Osteoblast (primary cell): ENCODE measurements at places on chromosomes 16 and 17. TPM values are rescaled to one million over a fixed set of nuclear protein-coding genes. Genes with fewer than 3 reads are reported as not detected.
A peak's percentile ranks its signal among the peaks of the same experiment; 100 is the strongest.

GRCh38 chr17:19004421-19005136 is at the start of gene FAM83G:
TSS of gene FAM83G (minus strand) at chr17:19004764. CDS start at chr17:19004041, 723 bp downstream.
- peaks cover 8% of the 10 kb centered on the region for H3K36me3 ChIP-seq
- H3K27me3 ChIP-seq, result no peaks in the 10 kb centered on the region
- peak within 1 kb of the TSS; percentile 73 for H3K4me3 ChIP-seq
- peak within 1 kb of the TSS; percentile 72 for H3K27ac ChIP-seq
- peak; percentile 97 for DNase-seq

GRCh38 chr17:13865650-13866049 is 203.7 kb upstream of the COX10 start:
- no peak overlapping the region for H3K27ac ChIP-seq
- no peaks in the 10 kb centered on the region for H3K27me3 ChIP-seq
- no peak for DNase-seq
- H3K4me3 ChIP-seq, result no peak overlapping the region

Gene PRSS33
- total RNA-seq, result not detected in 2 replicates

- H3K27me3 ChIP-seq, result no peaks in the 10 kb centered on the region
- H3K27ac ChIP-seq, result no peak overlapping the region
- no peak for DNase-seq
- H3K36me3 ChIP-seq, result peaks cover 78% of the 10 kb centered on the region
Observed at GRCh38 chr17:4045487-4045886, 81.2 kb upstream of the ATP2A3 start.

DNA sequence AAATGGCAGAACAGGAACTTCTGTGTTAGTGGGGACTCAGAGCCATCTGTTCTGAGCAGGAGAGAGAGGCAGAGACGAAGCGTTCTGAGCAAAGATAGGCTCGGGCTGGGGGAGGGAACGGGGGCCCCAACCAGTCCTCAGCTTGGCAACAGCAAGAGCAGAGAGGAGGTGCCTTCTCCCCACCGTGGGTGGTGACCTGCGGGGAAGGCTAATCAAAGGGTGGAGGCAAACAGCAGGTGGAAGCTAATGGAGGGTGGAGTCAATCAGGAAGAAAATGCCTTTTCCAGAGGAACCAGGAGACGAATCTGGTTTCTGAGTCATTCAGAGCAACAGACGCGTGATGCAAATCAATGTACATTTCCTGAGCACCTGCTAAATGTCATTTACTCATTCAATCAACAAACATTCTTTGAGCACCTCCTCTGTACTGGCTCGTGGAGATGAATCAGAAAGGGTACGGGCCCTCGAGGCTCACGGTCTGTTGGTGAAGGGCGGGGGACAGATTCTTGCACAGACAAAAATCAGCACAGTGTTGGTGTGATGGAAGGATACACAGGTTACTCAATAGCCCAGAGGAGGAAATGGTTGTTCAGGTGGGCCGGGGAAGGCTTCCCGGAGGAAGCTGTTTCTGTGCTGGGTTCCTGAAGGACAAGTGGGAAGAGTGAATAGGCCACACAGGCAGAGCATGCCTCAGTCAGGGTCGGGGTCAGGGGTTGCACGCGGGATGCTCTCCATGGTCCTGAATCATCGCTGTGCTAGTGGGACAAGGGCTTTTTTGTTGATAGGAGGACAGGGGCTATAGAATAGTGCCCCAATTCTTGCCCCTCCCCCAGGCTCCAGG is 5.7 kb upstream of the SPNS2 start:
- H3K4me1 ChIP-seq, result no peaks in the 10 kb centered on the region
- peaks cover 12% of the 10 kb centered on the region for H3K27me3 ChIP-seq
- no peak overlapping the region for H3K4me3 ChIP-seq
- H3K27ac ChIP-seq, result no peak overlapping the region
- H3K36me3 ChIP-seq, result no peaks in the 10 kb centered on the region

Gene MPP3
- 6.2 and 7.1 TPM in 2 replicates for total RNA-seq

GRCh38 chr16:1335996-1336395 is 2.6 kb downstream of the BAIAP3 start:
- no peaks in the 10 kb centered on the region for H3K36me3 ChIP-seq
- H3K27me3 ChIP-seq, result peaks cover 52% of the 10 kb centered on the region
- no peak for DNase-seq
- H3K4me1 ChIP-seq, result no peaks in the 10 kb centered on the region

Gene C17orf100
- total RNA-seq, result 0.29 and 0.72 TPM in 2 replicates

GRCh38 chr17:42535155-42536047 is 640 bp upstream of the NAGLU start:
- peak; percentile 11 for DNase-seq
- no peaks in the 10 kb centered on the region for H3K27me3 ChIP-seq
- peak overlapping the region; percentile 77 for H3K27ac ChIP-seq
- peaks cover 17% of the 10 kb centered on the region for H3K4me1 ChIP-seq
- H3K36me3 ChIP-seq, result peaks cover 13% of the 10 kb centered on the region

DNA sequence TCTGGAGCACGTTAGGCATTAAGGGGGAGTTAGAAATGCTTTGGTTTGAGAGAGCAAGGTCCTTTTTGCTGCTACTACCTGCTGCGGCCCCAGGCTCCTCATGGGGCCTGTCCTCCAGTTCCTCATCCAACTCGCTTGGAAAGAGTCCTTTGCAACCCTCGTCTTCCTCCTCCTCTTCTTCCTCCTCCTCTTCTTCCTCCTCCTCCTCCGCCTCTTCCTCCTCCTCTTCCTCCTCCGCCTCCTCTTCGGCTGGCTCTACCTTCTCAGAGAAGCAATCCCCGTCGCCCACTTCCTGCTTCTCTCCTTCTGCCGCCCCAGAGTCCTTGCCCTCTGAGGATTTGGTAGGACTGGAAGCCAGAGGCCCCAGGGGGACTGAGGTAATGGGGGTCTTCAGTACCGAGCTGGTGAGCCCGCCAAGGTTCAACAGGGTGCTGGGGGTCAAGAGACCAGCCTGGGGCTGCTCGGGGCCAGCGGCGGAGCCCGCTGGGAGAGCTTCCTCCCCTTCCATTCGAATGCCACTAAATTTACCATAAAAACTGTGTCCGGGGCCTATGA is 89.3 kb downstream of the ZFHX3 start:
- H3K36me3 ChIP-seq, result peaks cover 19% of the 10 kb centered on the region
- H3K4me3 ChIP-seq, result no peak overlapping the region
- peaks cover 2% of the 10 kb centered on the region for H3K4me1 ChIP-seq

GRCh38 chr16:56606476-56607108 is 1.8 kb upstream of the MT2A start:
- peak overlapping the region; percentile 98 for H3K27ac ChIP-seq
- H3K36me3 ChIP-seq, result no peaks in the 10 kb centered on the region
- no peaks in the 10 kb centered on the region for H3K27me3 ChIP-seq
- DNase-seq, result peak; percentile 92

Gene ATAD5
- 1.5 and 1.8 TPM in 2 replicates for total RNA-seq

DNA sequence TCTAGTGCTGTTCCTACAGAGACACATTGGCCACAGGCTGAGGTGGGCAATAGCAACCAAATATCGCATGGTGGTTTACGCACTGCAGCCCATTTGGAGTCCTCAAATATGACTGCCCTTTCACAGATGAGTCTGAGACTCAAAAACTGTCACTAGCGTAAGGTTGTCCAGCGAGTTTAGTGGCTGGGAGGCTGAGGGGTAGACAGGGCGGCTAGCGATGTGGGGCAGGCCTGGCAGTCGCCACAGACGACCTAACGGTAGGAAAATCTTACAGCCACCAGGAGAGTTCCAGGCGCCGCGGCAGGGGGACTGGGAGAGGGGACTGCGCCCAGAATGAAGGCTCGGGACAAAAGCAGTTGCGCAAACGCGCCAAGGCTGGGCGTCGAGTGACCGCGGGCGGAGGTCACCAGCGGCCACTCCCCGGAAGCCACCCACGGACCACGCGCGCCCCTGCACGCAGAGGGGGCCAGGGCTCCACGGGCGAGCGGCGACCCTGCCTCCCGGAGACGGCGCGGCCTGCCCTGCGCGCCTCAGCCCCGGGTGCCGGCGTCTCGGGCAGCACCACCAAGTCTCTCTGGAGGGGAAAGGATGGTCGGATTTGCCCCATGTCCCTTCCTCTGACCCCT is 699 bp upstream of the MAP1LC3B start:
- peak overlapping the region; percentile 79 for H3K4me3 ChIP-seq
- H3K36me3 ChIP-seq, result peaks cover 4% of the 10 kb centered on the region
- DNase-seq, result peak; percentile 77
- no peaks in the 10 kb centered on the region for H3K27me3 ChIP-seq
- peaks cover 42% of the 10 kb centered on the region for H3K4me1 ChIP-seq
